Germinal center (tissue), 1 donor: ENCODE measurements at places on chromosomes 7 and 10.

DNA sequence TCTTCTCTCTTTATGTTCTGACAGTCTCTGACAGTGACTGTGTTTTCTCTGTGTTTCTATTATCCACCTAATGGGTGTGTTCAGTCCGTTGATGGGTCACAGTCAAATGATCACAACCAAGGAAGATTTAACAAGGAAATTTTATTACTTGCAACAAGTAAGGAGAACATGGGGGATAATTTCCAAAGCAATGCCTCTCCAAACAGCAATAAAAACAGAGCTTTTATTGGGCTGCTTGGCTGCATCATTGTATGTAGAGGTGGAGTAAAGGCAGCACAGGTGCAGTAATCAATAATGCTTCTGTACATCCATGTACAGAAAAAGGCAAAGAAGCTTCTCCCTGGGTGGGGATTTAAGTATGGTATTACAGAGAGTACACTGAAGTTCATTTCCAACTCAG, 1525.6 kb downstream of the REEP3 start:
- no peak for DNase-seq

GRCh38 chr10:23870651-23871610, 338.0 kb upstream of the KIAA1217 start:
- no peak for DNase-seq

DNA sequence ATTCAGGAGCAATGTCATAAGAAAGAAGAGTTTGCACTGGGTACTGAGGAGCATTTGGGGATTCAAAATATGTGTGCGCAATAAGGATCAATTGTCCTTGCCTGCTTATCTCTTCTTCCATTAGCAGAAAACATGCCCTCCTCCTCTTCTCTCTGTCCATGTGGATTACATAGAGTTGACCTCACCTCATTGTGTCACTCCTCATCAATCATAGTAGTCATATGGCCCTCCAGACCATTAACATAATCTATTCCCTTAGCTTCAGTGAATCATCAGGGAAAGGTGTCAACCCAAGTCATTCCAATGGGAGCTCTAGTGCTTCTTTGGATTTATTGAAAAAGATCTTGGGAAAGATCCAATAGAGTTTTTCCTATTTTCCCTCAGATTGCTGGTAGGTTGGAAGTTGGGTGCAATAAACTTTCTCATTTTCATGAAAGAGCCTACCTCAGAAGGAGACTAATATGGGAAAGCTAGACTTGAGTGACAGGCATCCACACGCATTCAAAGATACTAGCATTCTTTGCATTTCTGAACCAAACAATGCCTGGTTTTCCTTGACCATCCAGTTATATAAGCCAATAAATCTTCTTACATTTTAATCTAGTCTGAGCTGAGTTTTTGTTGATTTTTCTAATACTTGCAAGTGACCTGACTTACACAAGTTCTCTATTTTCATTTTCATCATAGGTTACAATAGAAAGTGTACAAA, 71.5 kb upstream of the FAM13C start:
- no peak for DNase-seq

GRCh38 chr10:78717200-78717599, 351.6 kb upstream of the ZMIZ1 start:
- DNase-seq, result no peak

- DNase-seq, result no peak
Observed at GRCh38 chr10:96610817-96611216, 24.0 kb upstream of the TM9SF3 start.

GRCh38 chr10:77400033-77400432, 237.6 kb downstream of the KCNMA1 start:
- DNase-seq, result no peak

GRCh38 chr7:47940088-47941013, 7.9 kb downstream of the PKD1L1 start:
- no peak for DNase-seq

DNA sequence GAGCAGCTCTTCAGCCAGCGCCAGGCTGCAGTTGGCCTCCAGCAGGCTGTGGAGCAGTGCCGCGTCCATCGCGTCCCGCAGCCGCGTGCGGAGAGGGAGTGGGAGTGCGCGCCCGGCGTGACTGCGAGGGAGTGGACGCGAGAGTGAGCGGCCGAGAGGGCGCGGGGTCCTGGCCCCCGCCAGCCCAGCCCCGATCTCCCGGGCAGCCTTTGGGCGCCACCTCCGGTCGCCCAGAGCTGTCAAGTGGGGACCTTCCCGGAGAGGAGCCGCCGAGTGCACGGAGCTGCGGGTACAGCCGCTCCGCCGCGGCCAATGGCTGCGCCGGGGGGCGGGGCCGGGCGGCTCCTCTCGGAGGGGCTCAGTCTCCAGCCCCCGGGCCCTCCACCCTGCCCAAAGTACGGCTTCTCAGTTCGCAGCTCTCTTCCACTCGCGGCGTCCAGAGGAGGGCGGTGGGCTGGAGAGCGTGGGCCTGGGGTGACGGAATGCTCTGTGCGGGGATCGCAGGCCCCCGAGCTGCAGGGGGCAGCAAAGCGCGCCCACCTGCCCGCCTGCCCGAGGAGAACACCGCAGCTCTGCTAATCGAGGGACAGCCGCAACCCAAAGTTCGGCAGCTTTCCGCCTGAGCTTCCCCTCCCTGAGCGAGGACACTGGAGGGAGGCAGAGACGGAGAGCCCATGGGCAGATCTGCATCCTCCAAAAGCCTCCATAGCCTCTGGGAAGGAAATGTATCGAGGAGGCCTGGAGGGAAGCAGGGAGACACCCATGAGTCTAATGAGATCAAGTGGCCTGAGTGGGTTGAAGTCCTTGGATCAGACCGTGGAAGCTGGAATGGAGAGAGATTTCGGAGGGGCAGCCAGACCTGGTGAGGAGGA, at the start of gene CRHR2:
TSS of gene CRHR2 (minus strand) at position 245 of the 872 bp plus-strand sequence. CDS start at position 69, 176 bp downstream.
- DNase-seq, result peak; percentile 33

GRCh38 chr10:132938472-132939339, 3.7 kb downstream of the CFAP46 start:
- DNase-seq, result no peak

GRCh38 chr7:8785081-8785480, 351.7 kb downstream of the NXPH1 start:
- DNase-seq, result no peak

- DNase-seq, result peak; percentile 7
Observed at GRCh38 chr7:68176974-68177373, 1180.3 kb downstream of the TYW1 start.

DNA sequence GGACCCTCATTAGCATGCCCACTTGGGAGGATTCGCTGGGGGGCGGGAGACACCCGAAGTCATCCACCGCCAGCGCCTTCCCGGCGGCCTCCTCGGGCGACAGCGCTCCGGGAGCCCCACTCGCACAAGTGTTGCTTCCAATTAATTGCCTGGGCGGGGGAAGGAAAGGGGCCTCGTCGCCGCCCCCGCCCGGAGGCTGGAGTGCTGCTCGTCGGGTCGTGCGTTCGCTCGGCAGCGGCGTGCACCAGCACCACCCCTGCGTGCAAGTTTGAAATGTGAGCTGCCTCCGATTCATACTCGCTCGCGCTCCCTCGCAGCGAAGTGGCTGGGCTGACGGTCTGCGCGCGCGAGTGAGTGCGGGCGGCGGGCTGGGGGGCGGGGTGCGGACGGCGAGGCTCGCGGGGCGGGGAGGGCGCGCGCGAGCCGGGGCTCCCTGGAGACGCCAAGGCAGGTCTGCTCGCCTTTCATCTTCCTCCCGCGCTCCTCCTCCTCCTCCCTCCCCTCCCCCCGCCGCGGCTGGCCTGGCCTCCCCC, 104.6 kb upstream of the PPIF start:
- DNase-seq, result peak; percentile 82

DNA sequence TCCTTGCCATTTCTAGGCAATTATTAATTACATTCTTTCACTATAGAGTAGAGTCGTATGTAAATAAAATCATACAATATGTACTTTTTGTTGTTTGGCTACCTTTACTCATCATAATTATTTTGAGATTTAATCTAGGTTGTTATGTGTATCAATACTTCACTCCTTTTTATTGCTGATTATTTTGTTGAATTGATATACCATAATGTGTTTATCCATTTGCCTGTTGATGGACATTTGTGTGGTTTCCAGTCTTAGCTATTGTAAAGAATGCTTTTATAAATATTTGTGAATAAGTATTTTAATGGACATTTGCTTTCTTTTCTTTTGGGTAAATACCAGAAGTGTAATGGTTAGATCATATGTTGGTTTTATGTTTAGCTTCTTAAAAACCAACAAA, 174.0 kb downstream of the RAMP3 start:
- no peak for DNase-seq

DNA sequence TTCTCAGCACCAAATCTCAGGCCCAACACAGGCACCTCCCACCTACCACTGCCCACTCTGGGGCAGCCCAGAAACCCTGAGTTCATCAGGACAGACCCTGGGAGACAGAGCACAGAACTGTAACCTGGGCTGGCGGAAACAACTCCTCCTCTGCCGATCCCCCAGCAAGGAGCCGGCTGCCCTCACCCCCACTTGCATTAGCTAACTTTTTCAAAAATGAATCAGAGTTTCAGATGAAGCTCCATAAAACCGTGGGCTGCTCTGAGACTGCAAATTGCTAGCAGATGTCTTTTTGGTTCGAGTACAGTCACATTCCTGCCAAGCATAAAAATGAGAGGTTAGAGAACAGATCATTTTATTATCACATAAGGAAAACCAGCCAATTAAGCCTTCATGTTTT, 93.4 kb upstream of the PARD3 start:
- no peak for DNase-seq

- DNase-seq, result no peak
Observed at GRCh38 chr10:119461380-119461779, 81.1 kb downstream of the RGS10 start.

GRCh38 chr10:98446661-98447221, at the start of gene HPS1:
HPS1 (minus strand) TSS chr10:98446935; CDS start chr10:98443240, 3,695 bp downstream.
- peak; percentile 92 for DNase-seq

GRCh38 chr7:5598769-5599371, 175.2 kb upstream of the TNRC18 start:
- DNase-seq, result no peak

DNA sequence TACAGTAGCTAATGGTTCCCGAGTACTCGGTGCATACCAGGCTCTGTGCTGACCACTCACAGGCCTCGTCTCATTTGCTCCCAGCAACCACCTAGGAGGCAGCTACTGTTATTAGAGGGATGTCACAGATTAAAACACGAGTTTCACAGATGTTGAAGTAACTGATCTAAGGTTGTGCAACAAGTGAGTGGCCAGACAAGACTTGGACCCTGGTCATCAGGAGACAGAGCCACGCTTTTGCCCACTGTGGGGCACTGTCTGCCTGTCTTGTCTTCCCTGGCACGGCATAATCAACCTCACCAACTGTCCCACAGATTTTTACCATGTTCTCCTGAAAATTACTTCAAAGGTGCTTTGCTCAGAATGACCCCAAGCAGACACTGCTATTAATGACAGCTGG, 111.6 kb upstream of the HABP2 start:
- DNase-seq, result no peak

GRCh38 chr7:48148311-48148710, 22.9 kb upstream of the ABCA13 start:
- DNase-seq, result no peak

- no peak for DNase-seq
Observed at GRCh38 chr7:44094365-44094764, 9.8 kb upstream of the AEBP1 start.

GRCh38 chr7:29370531-29371314, 176.1 kb downstream of the CHN2 start:
- no peak for DNase-seq

DNA sequence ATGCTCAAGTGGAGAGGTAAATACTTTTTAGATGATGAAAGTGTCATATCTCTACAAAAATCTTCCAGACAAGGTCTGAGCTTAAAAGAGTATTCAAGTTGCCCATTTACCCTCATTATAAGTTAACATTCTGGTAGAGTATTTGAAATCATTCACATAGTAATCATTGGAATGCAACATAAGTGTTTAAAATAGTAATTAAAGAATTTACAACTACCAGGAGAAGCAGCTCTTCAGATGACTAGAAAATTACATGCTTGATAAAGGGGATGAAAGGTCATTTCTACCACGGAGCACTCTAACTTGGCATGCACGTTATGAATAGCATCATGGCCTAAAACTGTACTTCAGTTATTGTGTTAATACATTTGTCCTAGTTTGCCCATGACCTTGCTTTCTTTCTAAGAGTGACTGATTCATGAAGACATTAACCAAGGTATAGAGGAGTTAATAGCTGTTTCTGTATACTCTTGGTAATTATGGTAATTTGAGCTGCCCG, 120.0 kb downstream of the SEMA3E start:
- DNase-seq, result no peak

GRCh38 chr7:131075406-131075805, 252.3 kb upstream of the MKLN1 start:
- no peak for DNase-seq

GRCh38 chr7:143988976-143989745, 11.0 kb upstream of the OR6B1 start:
- no peak for DNase-seq

DNA sequence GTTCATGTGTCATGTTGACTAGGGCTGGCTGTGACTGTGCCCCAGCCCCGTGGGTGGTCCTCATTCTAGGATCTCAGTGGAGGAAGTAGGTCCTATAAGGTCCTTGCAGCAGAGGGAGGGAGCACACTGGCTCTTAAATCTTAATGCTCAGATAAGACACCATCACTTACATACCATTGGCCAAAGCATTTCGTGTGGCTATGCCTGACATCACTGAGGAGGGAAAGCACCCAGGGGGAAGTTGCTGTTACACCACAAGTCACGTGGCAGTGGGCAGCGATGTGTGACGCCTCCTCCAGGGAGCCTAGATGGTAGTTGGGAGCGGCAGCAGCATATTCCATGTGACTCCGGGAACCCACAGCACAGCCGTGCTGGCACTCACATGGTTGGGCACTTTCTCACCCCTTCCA, 224.7 kb upstream of the SH2B2 start:
- DNase-seq, result peak; percentile 69

DNA sequence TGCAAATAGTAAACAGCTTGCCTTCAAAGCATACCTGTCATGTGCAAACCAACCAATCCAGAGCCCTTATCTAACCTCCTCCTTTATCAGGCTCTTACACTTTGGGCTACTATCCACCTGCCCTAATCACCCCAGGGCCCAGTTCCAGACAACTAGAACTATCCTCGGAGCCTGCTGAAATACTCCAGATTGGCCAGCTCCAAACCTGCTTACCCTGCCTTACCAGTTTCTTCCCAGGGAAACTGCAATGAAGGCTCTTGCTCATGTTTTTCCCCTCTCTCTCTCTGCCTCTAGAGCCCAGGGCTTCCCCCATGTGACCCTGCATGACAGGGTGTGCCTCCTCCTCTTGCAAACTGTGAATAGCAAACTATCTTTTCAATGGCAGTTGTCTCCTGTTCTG, 81.4 kb upstream of the CAPZA2 start:
- no peak for DNase-seq

GRCh38 chr7:129980667-129981066, 27.9 kb upstream of the UBE2H start:
- DNase-seq, result no peak

- DNase-seq, result no peak
Observed at GRCh38 chr10:34526186-34526585, 288.9 kb downstream of the PARD3 start.
